ENCODE measurements at places on chromosomes 6 and 20.

- DNase-seq = no peak
These were observed 7.6 kb upstream of the MTHFD1L start for GRCh38 chr6:150857945-150858308.

- DNase-seq = no peak
These were observed 270.4 kb upstream of the CITED2 start for GRCh38 chr6:139644821-139645220.

GRCh38 chr20:5511930-5512329, 195.2 kb upstream of the PROKR2 start:
- DNase-seq = no peak

DNA sequence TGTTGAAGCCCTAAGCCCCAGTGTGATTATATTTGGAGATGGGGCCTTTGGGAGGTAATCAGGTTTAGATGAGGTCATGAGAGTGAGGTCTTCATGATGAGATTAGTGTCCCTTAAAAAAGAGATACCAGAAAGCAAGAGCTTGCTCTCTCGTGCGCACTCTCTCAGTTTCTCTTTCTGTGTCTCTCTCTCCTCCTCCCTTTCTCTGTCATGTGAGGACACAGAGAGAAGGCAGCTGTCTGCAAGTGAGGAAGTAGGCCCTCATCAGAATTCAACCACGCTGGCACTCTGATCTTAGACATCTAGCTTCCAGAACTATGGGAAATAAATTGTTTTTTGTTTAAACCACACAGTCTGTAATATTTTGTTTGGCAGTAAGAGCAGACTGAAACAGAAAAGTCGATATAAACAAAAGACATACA, 180.5 kb downstream of the IBTK start:
- no peak for DNase-seq

DNA sequence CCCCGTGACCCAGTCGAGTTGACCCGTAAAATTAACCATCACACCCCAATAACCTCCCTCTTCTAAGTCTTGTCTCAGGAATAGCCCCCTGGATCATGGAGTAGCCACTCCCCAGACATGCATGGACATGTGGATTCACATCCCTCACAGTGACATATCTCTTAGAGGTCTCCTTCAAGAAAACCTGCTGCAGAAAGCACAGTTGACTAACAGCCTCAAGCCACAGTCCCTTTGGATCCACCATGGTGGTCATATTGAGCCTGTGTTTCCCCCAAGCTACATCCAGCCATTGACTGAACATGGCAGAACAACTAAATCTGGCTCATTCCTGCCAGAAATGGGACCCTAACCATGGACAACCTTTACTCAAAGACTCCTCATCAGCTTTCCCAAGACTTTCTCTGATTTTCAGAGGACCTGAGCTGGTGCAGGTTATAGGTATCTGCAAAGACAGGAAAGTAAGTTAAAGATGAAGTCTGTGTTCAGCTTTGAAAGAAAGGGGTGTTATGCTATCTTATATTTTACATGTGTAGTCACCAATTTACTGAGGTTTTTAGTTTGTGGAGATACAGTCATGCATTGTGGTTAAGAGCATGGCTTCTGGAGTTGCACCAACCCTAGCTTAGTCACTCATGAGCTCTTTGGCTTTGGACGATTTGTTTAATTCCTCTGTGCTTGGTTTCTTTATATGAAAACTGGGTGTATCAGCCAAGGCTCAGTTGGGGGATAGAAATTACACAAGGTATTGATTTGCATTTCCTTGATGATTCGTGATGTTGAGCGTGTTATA, 219.1 kb downstream of the MYLK4 start:
- DNase-seq = no peak

DNA sequence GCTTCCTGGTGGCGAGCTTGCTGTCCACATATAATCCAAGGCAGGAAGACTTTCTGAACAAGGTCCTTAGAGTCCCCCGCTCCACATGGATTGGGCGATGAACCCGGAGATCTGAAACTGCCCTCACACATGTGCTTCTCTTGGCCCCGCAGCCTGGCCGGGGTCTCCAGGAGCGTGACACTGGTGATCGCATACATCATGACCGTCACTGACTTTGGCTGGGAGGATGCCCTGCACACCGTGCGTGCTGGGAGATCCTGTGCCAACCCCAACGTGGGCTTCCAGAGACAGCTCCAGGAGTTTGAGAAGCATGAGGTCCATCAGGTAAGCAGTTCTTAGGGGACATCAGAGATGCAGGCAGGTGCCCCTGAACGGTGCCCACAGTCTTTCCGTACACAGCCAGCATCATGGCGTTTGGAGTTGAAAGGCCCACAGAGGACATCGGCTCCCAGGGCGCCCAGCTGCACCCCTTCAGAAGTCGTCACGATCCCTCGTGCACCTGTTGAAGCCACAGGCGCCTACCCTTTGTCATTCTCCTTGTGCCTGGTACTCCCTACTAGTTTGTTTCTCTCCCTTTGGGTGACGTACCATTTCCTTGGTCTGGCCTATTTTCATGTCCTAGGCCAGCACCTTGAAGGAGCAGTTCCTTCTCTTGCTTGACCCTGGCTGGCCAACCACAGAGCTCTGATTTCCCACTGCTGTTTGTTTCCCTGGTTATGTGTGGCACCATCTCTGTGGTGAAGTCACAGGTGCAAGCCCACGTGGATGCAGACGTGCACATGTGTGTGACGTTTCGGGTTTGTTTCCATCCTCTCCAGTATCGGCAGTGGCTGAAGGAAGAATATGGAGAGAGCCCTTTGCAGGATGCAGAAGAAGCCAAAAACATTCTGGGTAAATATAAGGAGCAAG, 43.3 kb upstream of the IRF4 start:
- no peak for DNase-seq

DNA sequence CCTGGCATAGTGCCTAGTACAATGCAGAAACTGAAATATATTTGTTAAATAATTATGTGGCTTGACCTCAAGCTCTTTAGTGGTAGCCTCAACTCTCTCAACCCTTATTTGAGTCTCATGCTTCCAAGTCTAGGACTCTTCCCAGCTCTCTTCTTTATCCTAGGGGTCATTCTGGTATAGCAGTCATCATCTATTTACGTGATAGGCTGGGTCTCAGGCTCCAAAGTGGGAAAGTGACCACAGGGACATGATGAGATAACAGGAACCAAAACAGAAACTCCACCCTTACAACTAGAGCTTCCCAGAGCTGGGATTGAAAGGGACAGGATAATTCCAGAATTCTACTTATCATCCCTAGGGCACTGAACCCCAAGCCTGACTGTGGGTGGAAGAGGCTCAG, 17.7 kb upstream of the MAP3K7 start:
- no peak for DNase-seq

DNA sequence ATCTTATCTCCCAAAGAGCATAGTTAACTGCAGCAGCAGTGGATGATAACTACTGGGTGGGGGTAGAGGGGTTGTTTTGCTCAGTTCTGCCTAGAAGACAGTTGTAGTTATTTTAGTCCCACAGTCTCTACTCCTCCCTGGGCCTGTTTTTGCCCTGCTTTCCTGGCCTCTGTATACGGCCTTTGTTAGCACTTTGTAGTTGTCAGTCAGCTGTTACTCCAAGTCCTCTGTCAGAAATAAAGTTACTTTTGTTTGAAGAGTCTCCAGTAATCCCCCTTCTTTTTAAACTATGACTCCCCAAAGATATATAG, 113.9 kb downstream of the SLC16A10 start:
- no peak for DNase-seq

- no peak for DNase-seq
These were observed 90.0 kb upstream of the SAMD5 start for GRCh38 chr6:147418523-147418922.

DNA sequence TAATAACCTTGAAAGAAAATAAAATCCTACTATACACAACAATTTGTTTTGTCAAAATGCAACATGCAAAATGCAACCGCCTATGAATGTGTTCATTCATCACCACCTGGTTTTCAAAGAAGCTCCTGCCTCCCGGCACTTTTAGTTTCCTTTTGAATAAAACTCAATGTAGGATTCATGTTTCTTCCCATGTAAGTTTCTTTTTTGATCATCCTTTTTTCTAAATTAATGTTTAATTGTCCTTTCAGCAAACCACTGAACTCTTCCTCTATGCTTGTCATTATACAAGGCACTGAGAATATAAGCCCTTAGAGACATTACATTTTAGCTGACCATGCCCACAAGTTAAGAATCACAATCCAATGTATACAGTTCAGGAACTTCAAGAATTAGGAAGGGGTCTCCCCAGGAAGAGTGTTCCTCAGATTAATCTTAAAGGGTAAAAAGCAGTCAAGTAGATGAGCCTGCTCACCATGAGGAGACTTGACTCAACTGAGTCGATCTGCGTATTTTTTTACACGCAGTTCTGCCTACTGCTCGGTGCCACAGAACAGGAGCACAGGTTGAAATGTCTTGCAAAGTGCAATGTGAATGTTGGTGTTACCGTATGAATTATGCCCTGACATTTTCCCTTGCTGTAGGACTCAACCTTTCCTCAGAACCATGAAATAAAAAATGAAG, 7.2 kb upstream of the THEMIS start:
- DNase-seq = no peak

DNA sequence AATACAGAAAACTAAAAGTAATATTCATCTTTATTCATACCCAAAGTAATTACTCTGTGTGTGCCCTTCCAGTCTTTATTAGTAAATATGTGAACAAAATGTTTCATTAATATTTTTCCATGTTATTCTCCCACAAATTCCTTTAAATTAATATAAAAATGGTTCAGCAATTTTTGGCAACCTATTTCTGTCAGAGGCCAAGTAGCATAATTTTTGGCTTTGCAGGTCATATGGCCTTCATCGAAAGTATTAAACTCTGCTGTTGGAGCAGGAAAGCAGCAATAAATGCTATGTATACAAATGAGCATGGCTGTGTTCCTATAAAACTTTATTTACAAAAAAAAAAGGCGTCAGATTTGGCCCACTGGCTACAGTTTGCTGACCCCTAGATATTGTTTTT, 16.1 kb downstream of the ZC2HC1B start:
- DNase-seq = no peak

Data from hematopoietic multipotent progenitor cell treated with erythropoietin and hydrocortisone succinate and interleukin-3 and kit ligand, for 17 days (in vitro differentiated cells).